A172 (cell line): ENCODE measurements at places on chromosomes 1 and 21. TPM values are rescaled to one million over a fixed set of nuclear protein-coding genes. Genes with fewer than 3 reads are reported as not detected.

GRCh38 chr21:16421007-16421406 is 691.2 kb downstream of the USP25 start:
- DNase-seq = peak; percentile 23

The LAX1 gene
- total RNA-seq = not detected in 2 replicates

GRCh38 chr1:171935086-171935485 is 93.8 kb downstream of the DNM3 start:
- DNase-seq = no peak

GRCh38 chr1:204740354-204740753 is 54.8 kb upstream of the LRRN2 start:
- no peak for DNase-seq

DNA sequence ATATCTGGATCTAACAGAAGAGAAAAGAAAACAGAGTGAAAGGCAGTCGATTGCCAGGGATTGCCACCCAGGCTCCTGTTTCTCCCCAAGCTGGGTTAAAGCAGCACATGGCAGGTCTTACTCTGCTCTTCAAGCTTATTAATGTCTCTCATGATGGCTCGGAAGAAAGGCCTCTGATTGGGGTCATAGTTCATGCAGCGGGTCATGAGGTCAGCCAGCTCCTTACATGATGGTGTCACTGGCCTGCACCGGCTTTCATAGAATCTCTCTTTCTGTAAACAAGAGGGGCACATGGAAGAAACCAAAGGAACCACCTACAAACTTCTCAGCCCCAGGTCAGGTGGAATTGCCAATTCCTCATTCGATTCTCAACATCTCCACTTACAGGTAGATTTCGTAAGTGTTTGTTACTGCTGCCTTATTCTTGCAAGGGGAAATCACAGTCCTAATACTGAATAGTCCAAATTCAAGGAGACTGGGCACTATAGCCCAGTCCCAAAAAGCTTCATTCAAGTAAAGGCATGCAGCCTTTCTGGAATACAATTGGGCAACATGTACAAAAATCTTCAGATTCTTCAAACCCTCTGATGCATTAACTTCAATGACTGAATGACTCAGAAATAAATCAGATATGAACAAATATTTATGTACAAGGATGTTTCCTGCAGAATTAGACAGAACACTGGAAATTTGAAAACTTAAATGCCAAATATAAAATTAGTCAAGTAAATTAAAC is 96.6 kb downstream of the RAVER2 start:
- DNase-seq = no peak

The OVAAL gene
- not detected in 2 replicates for total RNA-seq

The UBXN10 gene
- not detected in 2 replicates for total RNA-seq

- no peak for DNase-seq
Measured at GRCh38 chr1:93079685-93080141, 630 bp downstream of the MTF2 start.
